ENCODE measurements at places on chromosomes 1 and 21.

GRCh38 chr1:198829944-198830343 is 191.1 kb downstream of the PTPRC start:
- DNase-seq = peak; percentile 10

- DNase-seq = peak; percentile 25
These were observed 5.8 kb upstream of the FAM167B start for GRCh38 chr1:32241001-32241763.

- no peak for DNase-seq
These were observed 58.5 kb downstream of the EXTL2 start for GRCh38 chr1:100835866-100836842.

DNA sequence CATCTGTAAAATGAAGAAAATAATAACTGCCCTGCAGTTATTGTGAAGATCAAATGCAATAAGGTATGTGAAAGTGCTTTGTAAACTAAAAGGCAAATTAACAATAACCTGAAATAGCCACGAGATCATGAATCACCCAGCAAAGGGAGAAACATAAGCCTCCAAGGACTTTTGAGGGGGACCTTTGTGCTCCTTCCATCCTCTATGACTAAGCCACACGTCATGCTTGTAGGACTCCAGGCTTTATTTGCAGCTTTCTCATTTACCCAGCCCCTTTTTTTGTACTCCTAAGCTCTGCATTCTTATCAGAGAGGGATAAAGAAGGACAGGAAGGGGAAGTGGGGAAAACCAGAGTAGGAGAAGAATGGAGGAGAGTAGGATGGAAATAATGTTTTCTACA is 115.1 kb downstream of the PROX1 start:
- peak; percentile 54 for DNase-seq

- no peak for DNase-seq
These were observed 46.1 kb downstream of the RBM11 start for GRCh38 chr21:14262039-14262438.

DNA sequence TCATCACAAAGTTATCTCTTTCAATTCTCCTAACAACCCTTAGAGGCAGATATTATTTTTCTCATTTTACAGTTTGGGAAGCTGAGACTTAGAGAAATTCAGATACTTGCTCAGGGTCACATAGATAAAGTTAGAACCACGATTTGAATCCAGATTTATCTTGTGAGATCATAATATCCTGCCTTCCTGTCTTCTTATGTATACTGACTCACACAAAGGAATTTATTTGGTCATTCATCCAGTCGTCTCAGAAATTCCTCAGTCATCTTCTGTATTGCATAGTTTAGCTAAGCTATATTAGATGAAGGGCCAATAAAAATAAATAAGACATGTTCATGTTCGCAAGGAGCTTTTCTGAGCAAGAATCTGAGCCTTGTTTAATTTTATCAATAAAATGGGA is 35.8 kb upstream of the RUNX1 start:
- peak; percentile 89 for DNase-seq

DNA sequence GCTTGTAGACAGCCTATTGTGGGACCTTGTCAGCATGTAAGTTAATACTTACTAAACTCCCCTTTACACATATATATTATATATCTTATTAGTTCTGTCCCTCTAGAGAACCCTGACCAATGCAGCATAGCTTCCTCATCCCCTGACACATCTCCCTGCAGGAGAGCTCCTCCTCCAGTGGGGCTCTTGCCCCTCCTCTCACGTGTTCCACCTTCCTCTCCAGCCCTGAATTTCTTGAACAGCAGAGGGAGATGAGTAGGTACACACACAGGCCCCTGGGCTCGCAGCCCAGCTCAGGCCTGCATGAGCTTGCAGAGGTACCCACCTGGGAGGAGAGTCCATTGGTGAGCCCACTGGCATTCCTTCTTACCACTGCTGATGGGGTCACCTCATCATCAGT is 27.3 kb upstream of the GOLT1A start:
- no peak for DNase-seq

DNA sequence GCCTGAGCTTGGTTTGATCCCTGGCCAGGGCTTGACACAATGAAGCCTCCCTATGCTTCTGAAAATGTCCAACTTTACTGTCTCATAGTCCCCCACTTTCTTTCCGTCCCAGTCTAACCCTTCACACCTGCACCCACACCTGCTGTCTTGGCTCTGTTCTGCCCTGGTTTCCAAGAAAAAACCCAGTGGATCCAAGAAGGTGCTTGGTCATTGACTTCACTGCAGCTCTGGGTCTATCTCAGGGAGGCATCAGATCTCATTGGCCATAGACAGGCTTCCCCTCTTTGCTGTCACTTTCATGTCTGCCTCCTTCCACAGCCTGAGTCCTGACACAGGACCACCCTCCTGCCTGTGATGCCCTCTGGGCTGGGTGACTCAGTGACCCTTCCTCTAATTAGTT is 37.8 kb upstream of the ETV3 start:
- no peak for DNase-seq

- no peak for DNase-seq
These were observed 49.8 kb downstream of the DISP3 start for GRCh38 chr1:11528611-11529261.

- no peak for DNase-seq
These were observed 26.3 kb upstream of the CD34 start for GRCh38 chr1:207937204-207937603.

- DNase-seq = no peak
These were observed 32.1 kb upstream of the C1orf21 start for GRCh38 chr1:184354719-184355118.

DNA sequence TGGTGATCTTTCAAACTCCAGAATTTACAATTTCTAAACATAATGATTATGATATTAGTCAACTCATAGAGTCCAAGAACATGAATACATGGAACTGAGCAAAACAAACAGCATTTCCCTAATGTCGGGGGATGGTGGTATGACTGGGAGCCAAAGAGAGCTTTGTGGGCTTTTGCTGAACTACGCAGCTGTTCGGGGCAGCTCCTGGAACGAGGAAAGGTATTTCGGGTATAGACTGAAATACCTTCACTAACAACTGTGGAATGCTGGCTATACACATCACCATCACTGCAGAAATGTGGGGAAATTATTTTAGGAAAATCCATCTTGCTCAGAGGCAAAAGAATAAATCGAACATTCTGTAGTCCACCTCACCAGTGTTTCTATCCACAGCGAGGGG is 30.2 kb upstream of the VPS26C start:
- DNase-seq = no peak

DNA sequence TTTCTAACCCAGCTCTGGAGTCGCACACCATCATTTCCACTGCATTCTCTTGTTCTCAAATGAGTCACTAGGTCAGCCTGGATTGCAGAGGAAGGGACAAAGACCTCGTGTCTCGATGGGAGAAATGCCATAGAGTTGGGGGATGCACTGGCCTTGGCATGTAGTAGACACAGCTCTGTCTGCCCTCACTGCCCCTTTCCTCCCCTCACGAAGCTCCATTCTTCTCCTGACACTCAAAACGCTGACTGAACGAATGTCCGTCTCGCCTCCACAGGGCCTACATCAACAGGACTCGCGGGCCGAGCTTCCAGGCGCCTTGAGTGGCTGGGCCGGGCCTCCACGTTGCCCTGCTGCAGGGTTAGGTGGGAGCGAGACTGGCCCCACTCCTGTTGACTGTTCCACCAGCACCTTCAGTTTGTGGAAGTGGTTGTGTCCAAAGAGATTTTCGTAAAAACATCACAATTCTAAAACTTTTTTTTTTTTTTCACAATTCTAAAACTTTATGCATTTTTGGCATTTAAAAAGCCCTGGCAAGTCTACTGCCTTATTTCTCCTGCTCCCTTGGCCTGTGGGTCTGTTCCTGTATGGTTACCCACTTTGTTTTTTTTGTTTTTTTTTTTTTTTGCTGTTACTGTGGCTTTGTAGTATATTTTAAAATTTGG is 18.8 kb downstream of the PKNOX1 start:
- DNase-seq = no peak

DNA sequence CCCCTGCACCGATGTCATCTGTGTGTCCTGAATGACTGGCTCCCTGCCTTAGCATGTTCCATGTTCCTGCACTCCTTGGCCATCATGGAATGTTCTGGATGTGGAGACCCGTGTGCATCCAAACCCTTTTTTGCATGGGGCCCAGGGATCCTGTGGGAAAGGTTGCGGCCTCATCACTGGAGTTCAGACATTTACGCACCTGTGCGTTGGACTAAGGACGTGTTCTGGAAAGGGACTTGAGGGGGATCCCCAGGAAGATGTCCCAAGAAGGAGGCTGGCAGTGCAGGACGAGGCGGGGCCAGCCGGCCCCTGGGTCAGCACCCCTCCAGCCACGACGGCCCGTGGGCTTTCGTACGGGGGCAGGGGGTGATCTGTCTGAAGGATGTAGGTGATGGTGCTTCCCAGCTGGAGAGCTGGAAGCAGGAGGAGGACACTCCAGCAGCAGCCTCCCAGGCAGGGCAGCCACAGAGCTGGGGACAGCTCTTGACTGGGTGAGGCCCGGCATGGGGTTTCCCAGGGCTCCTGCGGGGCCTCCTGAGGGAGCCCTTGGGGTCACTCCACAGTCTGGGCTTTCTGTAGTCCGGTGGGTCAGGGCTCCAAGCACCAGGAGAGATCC is 67.2 kb downstream of the SCCPDH start:
- no peak for DNase-seq

DNA sequence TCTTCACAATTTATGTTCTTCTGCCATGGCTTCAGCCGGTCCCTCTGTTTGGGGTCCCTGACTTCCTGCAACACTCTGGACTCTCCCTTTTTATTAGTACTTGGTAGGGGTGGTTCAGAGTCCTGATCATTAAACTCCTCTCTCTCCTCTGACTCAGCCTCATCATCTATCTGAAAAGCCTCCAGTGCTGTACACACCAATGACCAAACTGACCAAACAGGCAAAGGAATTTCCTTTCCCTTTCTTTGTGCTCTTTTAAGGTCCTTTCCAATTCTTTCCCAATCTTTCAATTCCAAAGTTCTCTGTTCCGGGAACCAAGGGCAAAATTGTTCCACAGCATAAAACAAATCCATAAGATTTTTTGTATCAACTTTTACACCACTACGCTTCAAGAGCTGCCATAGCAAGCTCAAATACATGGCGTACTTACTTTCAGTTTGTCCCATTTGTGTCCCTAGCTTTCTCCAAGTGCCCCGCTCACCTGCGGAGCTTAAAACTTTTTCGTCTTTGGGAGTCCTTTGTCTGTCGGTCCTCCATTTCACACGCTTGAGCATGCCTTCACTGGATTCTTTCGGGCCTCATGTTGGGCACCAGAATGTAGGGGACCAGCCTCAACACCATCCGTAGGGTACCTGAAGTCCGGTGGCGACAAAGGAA is 9.6 kb downstream of the DAP3 start:
- peak; percentile 63 for DNase-seq
